ENCODE measurements at places on chromosomes 11 and 22.

- no peak for DNase-seq
Measured at GRCh38 chr11:46942172-46942571, 5.6 kb downstream of the CSTPP1 start.

- DNase-seq: no peak
Measured at GRCh38 chr22:37672206-37672919, 3.1 kb upstream of the LGALS1 start.

DNA sequence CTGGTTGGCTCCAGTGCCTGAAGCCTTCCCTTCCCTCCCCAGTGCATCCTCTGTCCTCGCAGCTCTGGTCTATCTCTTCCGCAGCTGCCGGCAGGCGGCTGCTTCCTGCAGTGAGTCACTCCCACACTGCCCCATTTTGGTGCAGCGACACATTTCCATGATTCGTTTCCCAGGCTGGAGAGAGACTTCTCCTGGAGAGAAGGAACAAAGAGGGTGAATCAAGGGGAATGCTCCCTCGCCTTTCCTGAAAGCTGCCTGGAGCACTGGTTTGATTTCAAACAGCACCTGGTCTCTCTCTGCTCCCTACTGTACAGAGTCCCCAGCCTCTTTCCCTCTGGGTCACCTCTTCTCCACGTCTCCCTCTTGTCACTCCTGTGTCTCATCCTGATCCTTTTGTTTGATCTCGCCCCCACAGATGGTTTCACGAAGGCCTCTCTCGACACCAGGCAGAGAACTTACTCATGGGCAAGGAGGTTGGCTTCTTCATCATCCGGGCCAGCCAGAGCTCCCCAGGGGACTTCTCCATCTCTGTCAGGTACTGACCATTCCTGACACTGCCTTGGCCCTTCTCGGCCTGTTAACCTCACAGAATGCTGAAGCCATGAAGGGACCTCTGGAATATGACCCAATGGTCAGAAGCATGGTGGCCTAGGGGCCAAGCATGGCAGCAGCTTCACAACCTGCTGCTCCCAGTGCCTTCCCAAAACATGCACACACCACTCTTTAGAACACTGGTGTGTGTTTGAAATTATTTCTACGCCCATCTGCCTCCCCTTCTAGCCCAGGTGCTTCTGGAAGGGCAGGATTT, at the start of gene TMA7B:
Gene TMA7B, plus strand, starts transcription at position 758 of the 808 bp plus-strand sequence. CDS start 3,978 bp downstream, outside the sequence.
- DNase-seq: peak; percentile 87

- peak; percentile 95 for DNase-seq
Measured at GRCh38 chr11:59106363-59107336, at the start of gene FAM111B. FAM111B (plus strand) TSS chr11:59107237; CDS start chr11:59109626, 2,389 bp downstream.

DNA sequence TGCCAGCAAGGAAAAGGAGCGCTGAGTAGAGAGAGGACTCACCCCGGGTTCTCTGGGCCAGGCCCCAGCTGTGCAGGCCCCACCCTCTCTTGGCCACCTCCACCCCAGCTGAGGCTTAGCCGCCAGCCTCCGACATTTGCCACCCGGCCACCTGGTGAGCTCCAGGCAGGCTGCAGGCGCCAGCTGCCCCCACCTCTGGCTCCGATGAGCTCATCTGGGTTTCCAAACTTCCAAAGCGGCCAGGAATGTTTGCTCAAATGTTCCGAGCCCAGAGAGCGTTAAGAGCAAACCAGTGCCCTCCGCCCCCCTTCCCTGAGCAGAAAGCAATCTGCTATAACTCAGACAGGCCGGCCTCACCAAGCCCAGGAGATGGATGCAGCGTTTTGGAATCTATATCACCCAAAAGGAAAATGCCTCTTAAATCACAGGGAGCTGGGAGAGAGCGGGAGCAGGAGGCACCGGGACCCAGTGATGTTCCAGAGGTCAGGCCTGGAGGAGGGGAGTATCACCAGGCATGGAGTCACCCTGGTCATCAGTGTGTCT, 9.1 kb upstream of the MN1 start:
- peak; percentile 16 for DNase-seq

DNA sequence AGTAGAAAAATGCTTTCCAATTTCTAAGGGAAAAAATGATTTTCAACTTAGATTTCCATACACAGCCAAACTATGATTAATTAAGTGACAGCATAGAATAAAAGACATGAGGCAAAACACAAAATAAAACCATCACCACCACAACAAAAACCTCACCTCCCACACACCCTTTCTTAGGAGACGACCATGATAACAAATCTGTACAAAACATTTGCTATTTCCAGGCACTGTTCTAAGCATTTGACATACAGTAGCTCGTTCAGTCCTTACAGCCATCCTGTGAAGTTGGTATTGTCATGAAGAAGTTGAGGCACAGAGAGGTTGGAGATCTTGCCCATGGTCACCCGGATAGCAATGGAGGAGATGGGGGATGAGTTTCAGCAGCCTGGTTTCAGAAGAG, 8.7 kb downstream of the SPI1 start:
- no peak for DNase-seq

GRCh38 chr22:39090426-39091064, 6.5 kb upstream of the APOBEC3H start:
- no peak for DNase-seq
